ENCODE measurements at places on chromosomes 7 and 10.

DNA sequence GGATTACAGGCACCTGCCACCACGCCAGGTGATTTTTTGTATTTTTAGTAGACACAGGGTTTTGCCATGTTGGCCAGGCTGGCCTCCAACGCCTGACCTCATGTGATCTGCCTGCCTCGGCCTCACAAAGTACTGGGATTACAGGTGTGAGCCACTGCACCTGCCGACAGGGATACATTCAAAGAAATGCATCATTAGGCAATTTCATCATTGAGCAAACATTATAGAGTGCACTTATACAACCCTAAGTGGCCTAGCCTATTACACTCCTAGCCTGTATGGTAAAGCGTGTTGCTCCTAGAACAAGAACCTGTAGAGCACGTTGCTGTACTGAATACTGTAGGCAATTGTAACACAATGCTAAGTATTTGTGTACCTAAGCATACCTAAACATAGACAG is 350.3 kb downstream of the GALNT17 start:
- no peak for DNase-seq

GRCh38 chr10:91935886-91936285 is 12.3 kb downstream of the BTAF1 start:
- DNase-seq, result no peak

DNA sequence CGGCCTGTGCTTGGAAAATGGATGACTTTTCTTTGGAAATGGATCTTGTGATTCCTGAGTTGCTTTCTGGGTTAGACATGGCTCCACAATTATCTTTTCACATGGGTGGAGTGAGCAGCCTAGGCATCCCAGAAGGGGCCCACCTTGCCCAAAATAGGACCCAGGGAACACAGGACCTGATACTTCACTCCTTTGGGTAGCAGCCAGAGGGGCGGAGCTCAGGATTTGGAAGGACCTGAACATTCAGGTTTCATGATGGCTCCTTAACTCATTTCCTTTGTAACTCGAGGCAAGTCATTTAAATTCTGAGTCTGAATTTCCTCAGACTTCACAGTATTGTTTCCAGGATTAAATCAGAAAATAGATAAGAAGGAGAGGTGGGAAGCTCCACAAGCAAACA is 178.3 kb upstream of the ZMIZ1 start:
- DNase-seq, result no peak

- DNase-seq, result no peak
Measured at GRCh38 chr10:99303899-99304861, 25.0 kb upstream of the CNNM1 start.

DNA sequence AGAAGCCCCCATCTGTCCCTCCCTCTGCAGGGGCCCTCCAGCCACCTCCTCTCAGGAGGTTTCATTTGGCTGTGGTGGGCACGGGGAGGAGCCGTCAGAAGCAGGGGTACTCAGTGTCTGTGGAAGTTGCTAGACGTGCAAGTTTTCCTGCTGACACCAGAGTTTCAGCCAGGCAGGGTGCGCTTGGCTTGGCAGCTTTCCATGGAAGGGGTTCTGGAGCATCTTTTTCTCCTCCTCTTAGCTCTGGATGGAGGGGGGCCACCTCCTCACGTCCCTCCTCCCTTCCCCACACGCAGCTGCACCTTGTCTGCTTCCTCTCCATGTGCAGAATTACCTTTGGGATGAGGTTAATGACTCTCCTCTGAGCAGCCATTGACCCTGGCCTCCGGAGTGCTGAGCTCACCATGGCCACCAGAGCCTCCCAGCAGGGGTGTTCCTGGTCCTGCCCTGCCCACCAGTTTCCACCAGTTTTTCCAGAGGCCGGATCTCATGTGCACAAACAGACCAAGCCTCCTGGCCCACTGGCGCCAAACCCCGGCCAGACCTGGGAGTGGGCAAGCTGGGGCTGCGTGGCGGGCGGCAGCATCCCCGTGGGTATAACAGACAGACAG is 579.8 kb upstream of the FOXK1 start:
- no peak for DNase-seq

- no peak for DNase-seq
Measured at GRCh38 chr10:52210161-52210560, 103.9 kb upstream of the DKK1 start.

DNA sequence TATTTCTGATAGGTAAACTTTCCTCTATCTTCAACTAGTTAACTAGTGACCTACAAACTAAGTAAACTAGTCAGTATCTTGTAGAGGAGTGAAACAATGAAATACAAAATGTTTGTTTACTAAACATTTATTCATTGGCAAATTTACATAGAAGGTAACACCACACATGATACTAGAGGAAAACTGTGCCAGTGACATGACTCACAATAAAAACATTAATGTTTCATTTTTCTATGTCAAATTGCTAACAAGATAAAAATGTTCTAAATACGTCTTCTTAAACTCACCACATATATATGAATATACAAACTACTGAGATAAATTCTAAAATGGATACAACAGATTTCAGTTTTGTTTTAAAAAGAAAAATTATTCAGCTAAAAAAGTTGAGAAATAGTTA is 471.3 kb downstream of the PARD3 start:
- DNase-seq, result no peak

DNA sequence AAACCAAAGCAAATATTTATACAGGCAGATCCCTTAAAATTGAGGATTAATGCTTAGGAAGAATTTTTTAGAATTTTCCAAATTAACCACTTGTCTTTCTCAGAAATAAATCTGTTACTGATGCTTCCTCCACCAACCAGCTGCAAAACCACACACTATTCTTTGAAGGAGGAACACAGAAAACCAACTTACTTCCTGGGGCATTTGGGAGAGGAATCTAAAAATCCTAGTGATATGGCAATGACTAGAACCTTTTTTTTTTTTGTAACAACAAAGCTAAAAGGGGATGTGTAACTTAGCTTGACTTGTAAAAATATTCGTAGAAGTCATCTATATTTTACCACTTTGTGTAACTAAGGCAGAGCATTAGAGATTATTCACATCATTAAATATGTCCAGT is 5.1 kb upstream of the TM9SF3 start:
- no peak for DNase-seq

DNA sequence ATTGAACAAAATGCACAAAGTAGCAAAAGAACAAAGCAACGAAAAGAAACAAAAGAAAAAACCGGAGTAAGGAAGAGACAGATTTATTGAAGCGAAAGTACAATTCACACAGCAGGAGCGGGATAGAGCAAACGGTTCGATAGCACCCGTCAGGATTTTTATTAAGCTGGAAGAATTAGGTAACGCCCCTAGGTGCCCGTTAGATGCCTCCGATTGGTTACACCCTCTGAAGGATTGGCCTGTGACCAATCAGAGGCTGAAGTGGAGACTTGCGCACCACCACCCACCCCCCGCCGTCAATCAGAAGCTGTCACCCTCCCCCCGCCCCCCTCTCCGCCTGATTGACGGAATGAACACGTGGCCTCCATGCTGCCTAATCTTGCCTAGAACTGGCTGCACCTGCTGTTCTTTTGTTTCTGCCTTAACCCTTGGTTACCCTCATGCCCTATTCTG is 16.8 kb downstream of the OCM2 start:
- no peak for DNase-seq

DNA sequence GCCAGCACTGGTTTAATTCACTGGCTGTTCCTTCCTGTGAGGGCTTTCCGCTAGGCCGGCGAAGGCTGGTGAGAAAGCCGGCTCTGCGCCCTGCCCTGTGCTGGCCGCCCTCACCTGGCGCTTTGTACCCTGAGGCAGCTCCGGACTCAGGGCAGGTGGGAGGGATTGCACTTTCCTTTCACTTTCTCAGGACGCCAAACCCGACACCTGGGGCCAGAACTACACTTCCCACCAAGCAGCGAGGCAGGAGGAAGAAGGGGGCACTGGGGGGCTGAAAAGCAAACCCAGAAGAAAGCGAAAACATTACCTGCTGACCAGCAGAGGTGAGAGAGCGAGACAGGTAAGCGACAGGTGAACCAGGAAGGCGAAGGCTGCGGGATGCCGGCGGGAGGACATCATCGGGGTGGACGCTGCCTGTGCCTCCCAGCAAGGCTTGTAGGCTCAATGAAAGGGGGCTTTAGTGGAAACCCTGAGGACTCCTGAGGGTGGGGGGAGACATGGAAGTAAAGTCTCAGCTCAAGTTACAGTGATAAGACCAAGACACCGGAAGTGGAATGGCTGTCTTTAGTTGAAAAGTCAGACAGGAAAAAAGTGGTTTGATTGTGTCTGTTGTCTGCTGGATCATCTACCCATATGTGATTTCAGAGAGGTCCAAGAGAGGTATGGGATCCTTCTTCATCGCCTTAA is at the start of gene RAB19:
Gene RAB19 (plus strand): TSS at position 181 of the 687 bp plus-strand sequence. CDS start 3,589 bp downstream, outside the sequence.
- no peak for DNase-seq

- no peak for DNase-seq
Measured at GRCh38 chr7:120792861-120793130, 65.1 kb downstream of the TSPAN12 start.

GRCh38 chr10:129277084-129277483 is 190.0 kb upstream of the MGMT start:
- no peak for DNase-seq

GRCh38 chr7:75042286-75042685 is 31.3 kb downstream of the RCC1L start:
- DNase-seq, result no peak

DNA sequence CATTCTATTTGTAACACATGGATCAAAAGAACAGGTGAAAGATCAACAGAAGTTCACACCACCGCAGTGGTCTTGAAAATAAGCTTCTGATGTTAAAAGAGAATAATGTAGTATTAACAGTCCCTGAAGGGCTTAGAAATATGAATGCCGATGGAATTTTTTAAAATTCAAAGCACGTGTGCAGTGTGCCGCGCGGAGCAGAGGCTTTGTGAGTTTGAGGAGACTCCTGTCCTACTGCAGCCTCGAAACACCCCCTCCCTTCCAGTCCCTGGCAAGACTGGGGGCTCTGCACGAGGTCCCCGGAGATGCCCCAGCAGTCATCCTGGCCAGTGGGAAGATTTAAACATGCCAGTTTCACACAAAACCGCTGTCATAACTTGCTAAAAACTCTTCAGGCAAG is 196.6 kb downstream of the DIP2C start:
- DNase-seq, result no peak

GRCh38 chr10:101120884-101121653 is 10.0 kb upstream of the TLX1 start:
- no peak for DNase-seq

GRCh38 chr10:72928798-72929197 is 25.8 kb downstream of the PLA2G12B start:
- no peak for DNase-seq

DNA sequence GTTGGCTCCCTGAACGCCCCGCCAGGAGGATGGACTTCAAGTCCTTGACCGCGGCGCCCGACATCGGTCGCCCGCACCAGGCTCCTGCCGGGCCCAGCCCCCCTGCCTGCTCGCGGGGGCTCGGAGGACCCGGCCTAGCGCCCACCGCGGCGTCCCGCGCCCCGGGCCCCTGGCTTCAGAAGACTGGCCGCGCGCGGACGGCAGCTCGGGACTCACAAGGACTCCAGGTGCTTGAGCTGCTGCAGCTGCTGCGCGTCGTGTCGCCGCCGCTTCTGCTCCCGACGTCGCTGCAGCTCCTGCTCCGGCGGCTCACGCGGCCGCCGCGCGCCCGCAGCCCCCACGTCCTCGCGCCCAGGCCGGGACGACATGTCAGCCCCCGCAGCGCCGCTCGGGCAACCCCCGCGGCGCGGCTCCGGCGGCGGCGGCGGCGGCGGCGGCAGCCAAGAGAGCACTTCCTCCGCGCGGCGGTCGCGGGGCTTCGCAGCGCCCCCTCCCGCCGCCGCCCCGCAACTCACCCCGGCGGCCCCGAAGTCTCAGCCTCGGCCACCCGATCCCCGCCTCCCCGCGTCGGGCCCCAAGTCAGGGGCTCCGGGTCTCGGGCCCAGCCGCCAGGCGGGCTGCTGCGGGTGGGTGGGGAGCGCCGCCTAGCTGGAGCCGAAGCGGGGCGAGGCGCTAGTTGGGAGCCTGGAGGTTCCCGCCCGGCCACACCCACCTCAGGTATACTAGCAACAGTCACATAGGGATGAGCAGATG is at the start of gene RP9:
Gene RP9 (minus strand): TSS at position 400 of the 753 bp plus-strand sequence. CDS start 32 bp downstream, at position 368.
- DNase-seq, result peak; percentile 84

- DNase-seq, result peak; percentile 43
Measured at GRCh38 chr10:30430544-30431298, 3.3 kb upstream of the MAP3K8 start.

GRCh38 chr10:23413629-23414089 is 25.2 kb upstream of the OTUD1 start:
- DNase-seq, result peak; percentile 87

GRCh38 chr7:77570330-77571011 is 33.4 kb downstream of the PTPN12 start:
- peak; percentile 89 for DNase-seq

DNA sequence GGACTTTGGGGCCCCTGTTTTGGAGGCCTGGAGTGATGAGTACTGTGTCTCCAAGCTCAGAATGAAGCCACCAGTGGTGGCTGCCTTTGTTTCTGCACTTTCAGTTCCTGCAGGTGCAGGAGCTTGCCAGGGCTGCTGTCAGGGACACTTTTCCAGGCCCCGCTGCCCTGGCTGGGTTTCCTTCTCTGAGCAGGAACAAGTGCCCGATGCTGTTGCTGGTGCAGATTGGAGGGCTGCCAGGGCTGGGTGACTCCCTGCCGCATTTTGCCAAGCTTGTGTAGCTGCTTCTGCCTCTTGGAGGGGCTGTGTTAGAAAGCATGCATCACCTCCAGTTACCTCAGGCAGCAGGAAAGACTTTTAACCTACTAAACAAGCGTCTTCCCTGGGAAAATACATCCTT is 211.1 kb downstream of the MGMT start:
- no peak for DNase-seq

DNA sequence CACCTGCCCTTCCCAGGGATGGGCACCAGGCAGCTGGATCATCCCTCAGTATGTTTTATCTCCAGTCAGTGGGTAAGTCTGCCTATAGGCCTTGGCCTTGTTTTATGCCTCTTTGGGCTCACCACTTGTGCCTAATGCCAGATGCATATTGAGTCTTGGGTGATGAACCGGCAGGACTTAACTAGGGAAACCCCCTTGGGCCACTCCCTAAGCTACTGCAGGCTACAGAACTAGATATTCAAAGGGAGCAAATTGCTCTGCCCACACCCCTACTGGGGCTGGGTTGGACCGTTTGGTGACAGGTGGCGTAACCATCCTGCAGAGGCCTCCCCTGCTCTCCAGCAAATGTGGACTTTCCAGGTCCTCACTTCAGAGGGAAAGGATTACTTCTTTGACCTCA is 115.7 kb upstream of the GDF10 start:
- no peak for DNase-seq

- DNase-seq, result no peak
Measured at GRCh38 chr10:49322371-49323170, 23.6 kb downstream of the C10orf71 start.

DNA sequence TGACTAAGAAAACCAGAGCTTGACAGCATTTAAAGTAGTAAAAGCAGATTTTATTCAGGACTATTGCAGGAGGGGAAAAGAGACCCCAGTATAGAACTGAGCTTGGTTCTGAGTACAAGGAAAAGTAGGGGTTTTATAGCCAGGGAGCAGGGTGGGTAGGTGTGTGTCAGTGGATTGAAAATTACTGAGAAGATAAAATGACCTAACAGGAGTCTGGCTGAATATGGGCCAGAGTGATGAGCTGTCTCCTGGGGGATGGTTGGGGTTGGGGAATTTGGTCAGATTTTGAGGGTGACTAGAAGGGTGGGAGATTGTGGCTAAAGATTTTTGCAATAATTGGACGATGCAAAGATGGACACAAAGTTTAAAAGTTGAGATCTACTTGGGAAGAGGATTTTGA is 114.0 kb downstream of the ST7 start:
- DNase-seq, result peak; percentile 19

GRCh38 chr7:114183311-114184088 is 231.1 kb upstream of the FOXP2 start:
- DNase-seq, result no peak

All from suppressor macrophage treated with lipopolysaccharide for 4 hours (primary cell).